ENCODE measurements at places on chromosomes 3 and 15.
A peak's percentile ranks its signal among the peaks of the same experiment; 100 is the strongest.

DNA sequence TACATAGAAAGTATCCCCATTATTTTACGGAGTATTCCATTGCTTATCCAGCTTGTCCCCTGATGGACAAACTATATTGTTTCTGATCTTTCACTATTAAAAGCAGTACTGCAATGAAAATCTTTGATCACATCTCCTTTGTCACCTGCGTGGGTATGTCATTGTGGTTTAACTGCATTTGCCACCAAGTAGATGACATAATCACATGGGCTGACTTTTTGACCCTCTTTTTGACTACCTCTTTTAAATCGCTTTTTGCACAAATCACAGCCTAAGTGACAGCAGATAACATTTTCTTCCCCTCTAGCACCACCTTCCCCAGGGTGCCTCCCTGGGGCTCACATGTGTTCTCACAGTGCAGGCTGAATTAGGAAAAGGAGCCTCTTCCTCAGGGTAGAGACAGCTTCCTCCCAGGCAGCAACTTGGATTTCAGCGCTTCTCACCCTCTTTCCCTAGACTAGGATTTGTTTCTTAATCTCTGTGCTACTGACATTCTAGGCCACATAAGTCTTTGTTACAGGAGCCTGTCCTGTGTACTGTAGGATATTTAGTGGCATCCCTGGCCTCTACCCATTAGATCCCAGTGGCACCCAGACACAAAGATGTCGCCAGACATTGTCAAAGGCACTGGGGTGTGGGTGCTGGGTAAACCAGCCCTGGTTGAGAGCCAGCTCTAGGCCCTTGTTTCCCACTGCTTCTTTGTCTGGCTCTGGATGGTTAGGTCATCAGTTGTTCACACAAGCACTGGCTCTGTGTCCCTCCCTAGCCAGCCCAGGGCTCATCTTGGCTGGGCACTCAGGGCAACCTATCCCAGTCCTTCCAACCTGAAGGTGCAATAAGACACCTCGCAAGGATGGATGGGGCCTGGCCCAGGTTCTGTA, 1.3 kb upstream of the RBP1 start:
- peak; percentile 60 for DNase-seq

- DNase-seq: no peak
Observed at GRCh38 chr15:93866948-93867347, 364.4 kb upstream of the MCTP2 start.

DNA sequence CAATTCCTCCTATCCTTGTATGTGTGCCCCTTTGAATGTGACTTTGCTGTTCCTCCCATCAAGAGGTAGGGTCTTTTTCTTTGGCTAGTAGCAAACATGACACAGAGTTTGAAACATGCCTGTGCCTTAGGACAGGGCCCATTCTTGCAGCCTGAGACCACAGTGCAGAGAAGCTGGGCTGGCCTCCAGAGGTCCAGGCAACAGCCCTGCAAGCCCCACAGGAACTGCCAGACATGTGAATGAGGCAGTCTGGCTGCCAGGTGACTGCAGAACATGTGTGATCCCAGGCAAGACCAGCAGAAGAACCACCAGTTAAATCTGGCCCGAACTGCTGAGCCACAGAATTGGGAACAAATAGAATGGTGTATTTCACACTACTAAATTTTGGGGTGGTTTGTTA, 1.2 kb upstream of the HGD start:
- no peak for DNase-seq

DNA sequence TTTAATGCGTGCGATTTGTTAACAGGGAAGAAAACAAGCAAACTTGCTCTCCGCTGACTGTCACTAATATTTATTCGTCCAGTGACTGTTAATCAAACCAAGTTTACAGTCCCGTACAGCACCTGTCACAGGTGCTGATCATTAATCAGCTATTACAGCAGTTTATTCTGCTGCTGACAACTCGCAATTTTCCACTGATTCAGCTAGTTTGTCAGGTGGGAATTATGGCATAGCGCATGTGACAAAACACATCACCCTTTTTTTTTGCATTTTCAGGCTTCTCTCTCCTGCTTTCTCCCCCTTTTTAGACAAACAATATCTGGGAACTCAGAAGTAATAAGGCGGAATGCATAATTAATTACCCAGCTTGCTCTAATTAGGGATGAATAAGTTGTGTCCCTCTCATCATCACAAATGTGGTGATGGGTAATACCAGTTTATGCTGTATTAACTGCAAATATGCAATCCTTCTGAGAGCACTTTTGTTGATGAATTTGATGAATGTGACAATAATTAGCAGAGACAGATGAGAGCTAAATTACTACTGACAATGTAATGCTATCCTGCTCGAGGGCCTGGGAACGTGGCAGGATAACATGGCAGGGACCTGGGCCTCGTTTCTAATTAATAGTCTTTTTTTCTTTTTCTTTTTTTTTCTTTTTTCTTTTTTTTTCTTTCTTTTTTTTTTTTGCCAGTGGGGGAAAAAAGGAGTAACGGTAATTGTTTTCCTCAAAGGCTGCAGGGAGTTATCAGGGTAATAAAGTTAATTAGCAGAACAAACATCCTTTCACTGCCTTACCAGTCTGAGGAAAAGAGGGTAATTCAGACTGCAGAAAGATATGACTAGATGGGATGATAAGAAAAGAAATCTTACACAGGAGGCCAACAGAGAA, 150.3 kb upstream of the SOX2 start:
- DNase-seq: no peak

DNA sequence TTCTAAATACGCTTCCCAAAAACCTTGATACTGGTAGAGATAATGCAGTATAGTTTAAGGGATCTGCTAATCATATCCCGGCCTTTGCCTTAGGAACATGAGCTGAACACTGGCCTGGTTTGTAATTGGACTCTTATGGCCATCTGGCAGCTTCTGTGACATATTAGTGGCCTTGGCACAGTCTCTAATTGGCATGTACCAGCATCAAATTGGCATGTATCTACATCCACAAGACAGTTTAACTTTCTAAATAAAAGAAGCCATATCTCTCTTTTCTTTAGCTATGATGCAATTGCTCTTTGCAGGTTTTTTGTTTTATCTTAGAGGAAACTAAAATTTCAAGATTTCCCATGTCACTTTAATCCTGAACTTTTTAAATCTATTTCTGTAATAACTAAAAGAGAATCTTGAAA, 44.6 kb upstream of the FILIP1L start:
- peak; percentile 68 for DNase-seq

DNA sequence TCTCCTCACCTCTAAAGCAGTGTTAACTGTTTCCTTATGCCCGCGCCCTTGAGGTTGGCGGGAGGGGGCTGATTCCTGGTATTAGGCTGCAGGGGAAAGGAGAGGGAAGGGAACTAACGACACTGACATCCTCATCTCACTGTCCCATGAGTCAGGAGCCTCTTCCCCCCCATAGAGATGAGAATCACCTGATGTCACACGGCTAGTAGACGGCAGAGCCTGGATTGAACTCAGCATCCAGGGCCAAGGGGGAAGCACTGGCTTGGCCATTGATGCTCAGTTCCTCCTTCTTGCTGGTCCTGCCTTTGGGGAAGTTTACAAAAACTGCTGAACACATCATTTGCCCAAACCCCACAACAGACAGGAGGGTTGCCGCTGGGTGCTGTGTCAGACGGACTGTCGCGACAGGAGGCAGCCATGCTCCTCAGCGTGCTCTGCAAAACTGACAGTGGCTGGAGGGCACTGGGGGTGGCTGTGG, 38.5 kb downstream of the IDH2 start:
- DNase-seq: no peak

DNA sequence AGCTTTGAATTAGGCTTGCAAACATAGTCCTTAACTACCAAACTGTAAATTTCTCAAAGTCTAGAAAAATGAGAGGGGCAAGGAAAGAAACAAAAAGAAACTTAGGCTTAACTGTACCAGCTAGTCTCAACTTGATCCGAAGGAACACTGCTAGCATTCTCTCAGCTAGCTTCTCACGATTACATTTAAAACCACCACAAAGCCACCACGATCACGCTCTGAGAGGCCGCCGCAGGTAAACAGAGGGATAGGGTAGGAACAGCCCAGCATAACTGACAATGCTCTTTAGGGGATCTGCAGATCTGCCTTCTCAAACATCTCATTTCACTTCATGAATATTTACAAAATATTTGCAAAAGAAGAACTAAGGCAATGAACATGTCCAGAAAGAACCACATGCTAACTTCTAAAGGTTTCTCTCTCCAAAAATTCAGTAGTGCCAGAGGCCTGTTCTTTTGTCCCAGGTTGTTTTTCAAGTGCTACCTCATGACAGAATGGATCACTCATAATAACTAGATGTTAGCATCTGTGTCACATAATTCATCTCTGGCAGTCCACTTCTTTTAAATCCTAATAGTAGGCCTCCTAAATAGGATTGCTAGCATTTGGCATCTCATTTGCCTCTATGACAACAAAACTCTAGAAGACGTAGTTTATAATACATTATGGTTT, 18.9 kb downstream of the VGLL4 start:
- DNase-seq: no peak

GRCh38 chr3:17771177-17772017, 29.0 kb upstream of the TBC1D5 start:
- no peak for DNase-seq

DNA sequence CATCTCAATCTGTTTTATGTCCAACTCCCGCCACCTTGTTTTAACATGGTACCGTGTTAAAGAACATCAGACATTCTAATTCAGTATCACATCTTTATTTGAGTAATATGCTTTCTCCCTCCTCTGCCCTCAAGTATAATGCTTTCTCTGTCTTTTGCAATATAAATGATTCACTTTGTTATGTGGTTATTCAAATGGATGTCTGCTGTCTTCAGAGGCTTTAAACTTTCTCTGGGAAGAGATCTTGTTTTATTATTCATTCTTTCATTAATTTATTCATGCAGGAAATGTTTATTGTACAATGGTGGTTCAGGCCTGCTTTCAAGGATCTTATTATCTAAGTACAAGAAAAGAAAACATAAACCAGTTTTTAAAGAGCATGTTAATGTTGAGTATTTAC, 57.1 kb downstream of the RAP2B start:
- no peak for DNase-seq

Measured in NCI-H1092 treated with DMSO at 0.1 percent for 48 hours (cell line).